ENCODE measurements at places on chromosomes 5 and 9. TPM values are rescaled to one million over a fixed set of nuclear protein-coding genes. Genes with fewer than 3 reads are reported as not detected.

GRCh38 chr5:111892949-111893348 lies 136.0 kb upstream of the NREP start:
- no peak for DNase-seq

DNA sequence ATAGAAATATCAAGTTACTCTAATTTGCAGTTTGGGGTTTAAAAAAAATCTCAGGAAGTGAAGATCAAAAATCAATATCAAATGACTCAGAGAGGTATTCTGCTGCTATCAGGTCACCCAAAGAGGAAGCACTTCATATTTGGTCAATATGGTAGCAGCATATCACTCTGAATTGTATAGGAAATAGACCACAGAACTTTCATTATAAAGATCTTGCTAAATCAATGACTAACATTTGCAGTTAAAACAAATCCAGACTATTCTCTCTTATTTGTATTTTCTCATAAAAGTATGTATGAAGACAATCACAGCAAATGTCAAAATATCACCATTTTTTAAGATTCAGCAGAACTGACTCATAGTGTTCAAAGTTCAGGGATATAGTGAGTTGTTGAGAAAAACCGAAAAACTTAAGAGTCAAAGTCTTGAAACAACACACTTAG lies 105.8 kb upstream of the PCSK1 start:
- no peak for DNase-seq

DNA sequence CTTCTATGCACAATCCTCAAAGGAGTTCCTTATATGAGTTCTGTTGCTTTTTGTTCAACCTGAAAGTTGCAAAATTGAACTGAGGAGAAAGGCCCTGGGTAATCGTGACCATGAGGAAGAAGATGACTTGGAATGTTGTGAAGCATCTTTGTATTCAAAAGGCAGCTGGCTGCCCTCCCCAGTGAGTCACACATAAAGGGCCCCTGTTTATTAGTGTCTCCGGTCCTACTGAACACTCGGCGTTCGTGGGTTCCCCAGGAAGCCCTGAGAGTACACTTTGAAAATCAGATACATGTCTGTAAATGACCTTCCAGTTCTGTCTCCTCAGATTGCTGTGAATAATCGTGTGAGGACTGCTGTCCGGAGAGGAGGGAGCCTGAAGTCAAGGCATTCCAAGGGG lies 73.6 kb downstream of the C9orf153 start:
- no peak for DNase-seq

GRCh38 chr5:31007672-31008071 lies 185.8 kb upstream of the CDH6 start:
- DNase-seq = no peak

DNA sequence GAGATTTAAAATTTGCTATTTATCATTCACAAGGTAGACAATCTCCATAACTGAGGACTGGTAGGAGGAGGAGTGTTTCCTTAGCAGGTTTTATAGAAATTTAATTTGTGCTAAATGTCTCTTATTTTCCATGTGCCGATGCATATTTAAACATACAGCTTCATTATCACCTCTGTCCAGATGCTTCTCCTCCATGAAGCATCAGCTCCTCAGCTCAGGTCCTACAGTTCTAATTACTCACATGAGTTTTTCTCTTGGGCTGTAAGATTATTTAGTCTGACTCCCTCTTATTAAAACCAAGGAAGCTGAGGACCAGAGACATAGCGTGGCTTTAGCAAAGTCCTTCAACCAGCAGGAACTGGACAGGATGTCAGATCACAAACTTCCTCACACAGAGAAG lies 300.2 kb upstream of the PANK3 start:
- DNase-seq = no peak

- no peak for DNase-seq
Measured at GRCh38 chr5:110242950-110243349, 483.5 kb downstream of the TMEM232 start.

DNA sequence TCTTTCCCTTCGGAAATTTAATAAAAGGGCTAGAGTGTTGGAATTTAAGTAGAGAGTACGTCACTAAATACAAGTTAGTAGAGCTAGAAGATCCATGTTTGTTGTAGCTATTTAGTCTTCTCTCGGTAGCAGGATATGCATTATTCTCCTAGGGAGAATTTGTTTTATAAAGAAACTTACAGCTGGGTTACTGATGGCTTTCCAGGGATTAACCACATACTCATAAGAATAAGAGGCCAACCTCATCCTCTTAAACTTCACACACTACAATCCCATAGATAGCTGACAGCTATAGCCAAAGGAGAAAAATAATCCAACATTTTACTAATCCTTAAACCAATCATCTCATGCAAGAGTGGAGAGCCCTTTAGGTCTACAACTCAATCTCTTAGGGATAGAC lies 43.0 kb downstream of the TLE1 start:
- DNase-seq = no peak

GRCh38 chr9:18936094-18936871 lies 96.7 kb downstream of the SAXO1 start:
- DNase-seq = no peak

DNA sequence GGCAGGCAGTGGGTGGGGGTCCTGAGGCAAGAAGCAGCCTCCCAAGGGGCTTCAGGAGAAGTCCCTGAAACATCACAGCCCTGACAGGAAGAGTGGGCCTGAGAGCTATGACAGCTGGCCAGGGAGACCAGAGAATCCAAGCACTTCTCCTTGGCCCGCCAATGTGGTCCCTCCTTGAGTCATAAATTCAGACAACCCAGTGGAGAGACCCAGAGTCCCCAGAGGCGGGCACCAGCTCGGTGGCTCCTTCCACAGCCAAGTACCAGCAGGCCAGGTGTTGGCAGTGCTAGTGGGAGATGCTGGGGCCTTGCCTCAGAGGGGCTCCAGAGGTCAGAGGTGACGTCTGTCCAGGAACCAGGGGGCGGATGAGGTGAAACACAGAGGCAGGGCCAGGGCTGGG lies 1.6 kb upstream of the DOK3 start:
- DNase-seq = no peak

- no peak for DNase-seq
Measured at GRCh38 chr9:33468797-33469621, 4.7 kb downstream of the NOL6 start.

DNA sequence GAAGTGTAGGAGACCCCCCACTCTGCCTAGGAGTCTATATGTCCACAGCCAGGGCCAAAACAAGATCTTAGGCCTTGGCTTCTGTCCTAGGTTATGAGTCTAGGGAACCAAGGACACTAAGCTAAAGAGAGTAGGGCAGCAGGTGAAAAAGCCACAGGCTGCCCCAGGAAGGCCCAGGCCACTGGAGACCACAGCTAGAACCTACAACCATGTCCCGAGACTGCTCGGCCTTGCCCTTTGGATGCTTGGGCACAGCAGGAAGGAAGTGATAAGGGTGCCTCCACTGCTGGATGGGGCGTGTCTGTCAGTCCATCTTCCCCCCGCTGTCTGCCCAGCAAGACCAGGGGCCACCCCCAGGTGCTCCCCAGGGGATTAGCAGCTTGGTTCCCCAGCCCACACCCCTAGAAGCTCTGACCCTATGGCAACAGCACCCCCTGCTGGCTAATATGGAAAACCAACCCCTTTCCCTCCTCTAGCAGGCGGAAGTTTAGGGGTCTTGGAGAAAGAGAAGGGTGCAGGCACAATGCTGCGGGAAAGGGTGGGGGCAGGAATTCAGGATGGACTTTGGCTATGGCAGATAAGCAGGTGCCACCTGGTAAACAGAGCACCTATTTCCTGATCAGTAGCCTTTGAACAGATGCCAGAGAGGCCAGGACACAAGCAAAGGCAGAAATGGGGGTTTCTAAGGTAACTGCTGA lies 10.5 kb upstream of the IRF1 start:
- DNase-seq = peak; percentile 94

DNA sequence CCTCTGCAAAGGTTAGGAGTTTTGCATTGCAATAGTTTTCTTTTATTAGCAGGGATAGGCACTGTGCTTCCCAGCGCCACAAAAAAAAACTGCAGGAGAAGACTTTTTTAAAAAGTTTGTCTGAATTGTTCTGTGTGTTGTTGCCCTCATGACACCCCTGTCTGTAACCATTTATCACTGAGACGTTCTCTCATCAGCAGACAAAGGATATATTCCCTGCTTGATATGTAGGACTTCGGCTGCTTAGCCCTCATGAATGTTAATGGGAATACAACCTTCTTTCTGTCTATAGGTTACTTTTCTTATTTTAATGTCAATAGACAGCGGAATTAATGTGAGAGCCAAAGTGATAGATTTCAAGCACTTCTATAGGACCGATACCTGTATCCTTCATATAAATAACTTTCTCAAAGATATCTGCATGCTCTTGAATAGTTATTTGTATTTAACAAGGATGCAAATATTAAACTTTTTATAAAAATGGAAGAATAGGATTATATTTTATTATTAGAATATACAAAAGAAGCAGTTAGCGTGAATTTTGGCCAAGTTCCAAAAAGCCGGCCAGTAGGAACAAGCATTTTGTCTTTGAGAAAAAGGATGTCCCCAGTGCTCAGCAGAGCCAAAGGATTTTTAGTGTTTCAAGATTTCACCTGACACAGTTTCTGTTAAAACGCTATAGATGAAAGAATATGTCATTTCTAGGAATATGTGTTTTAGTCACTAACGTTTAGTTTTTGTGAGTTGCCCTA lies 1.5 kb upstream of the LYSMD3 start:
- DNase-seq = no peak

GRCh38 chr9:78386773-78387172 lies 89.8 kb downstream of the PSAT1 start:
- DNase-seq = no peak

- no peak for DNase-seq
Measured at GRCh38 chr5:112616812-112617547, 120.7 kb upstream of the APC start.

DNA sequence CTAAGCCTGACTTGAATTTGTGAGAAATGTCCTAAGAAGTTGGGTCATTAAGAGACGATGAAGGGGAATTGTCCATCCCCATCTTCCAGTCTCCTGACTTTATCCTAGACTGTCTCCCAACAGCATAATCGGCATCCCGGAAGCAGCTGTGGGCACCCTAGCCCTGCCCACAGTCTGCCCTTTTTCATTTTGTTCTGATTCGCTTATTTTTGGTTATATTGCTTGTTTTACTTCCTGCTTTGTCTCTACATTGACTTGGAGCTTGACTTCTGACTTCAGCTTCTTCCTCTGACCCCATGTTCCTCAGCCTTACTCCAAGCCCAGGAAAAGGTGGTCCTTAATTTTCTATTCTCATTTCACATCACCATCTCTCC lies 41.8 kb downstream of the UGCG start:
- DNase-seq = no peak

DNA sequence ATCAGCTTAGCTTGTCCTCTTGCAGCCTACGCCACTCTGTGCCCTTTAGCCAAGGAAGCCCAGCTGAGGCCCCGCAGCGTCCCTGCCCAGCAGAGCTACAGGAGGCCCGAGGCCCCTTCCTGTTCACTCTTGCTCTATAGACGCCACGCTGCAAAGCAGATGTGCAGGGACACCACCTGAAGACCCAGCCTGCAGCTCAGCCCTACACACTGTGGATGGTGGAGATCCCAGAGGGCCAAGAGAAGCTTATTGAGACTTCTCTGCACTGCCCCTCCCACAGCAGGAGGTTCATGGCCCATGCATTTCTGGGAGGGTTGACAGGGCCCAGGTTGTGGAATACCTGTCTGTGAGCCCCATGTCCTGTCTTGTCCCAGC lies 33.6 kb downstream of the IRF1 start:
- DNase-seq = no peak

GRCh38 chr9:121943463-121943862 lies 149.6 kb downstream of the TTLL11 start:
- no peak for DNase-seq

- no peak for DNase-seq
Measured at GRCh38 chr5:131196331-131196730, 25.6 kb downstream of the LYRM7 start.

- peak; percentile 72 for DNase-seq
Measured at GRCh38 chr5:170104710-170105109, 987 bp upstream of the FOXI1 start.

GRCh38 chr9:136442265-136442664 lies 2.6 kb upstream of the INPP5E start:
- DNase-seq = no peak

GRCh38 chr9:100379862-100380261 lies 27.1 kb upstream of the TEX10 start:
- DNase-seq = no peak

- no peak for DNase-seq
Measured at GRCh38 chr5:110306650-110307049, 419.8 kb downstream of the TMEM232 start.

DNA sequence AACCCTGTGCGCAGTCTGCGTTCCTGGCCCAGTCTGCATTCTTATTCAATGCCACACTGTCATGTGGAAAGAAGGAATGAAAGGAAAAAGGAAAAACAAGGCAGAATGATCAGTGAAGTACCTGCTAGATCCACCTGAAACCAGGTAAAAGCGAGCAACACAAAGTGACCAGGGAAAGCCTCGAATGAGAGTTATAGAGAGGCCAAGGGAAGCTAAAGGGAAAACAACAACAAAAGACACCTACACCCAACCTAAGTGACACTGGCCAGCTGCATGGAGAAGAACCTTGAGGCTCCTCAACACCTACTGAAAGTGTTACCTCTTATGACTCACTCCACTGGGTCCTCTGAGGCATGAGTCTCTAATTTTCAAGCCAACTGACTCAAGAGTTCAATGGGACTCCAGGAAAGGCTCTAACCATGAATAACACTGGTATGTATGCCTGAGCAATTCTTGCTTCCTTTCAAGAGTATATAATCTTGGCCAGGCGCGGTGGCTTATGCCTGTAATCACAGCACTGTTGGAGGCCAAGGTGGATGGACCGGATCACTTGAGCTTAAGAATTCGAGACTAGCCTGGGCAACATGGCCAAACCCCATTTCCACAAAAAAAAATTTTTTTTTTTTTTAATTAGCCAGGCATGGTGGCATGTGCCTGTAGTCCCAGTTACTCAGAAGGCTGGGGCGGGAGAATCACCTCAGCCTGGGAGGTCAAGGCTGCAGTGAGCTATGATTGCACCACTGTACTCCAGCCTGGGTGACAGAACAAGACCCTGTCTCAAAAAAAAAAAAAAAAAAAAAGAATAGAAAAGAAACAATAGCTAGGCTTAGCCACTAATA lies 29.0 kb downstream of the MTMR12 start:
- no peak for DNase-seq

MYORG gene
- total RNA-seq = 4.4 TPM

CATSPER3 gene
- total RNA-seq = not detected

PRR7 gene
- total RNA-seq = 1.2 TPM

RGS3 gene
- 27.0 TPM for total RNA-seq

IL9 gene
- not detected for total RNA-seq

VCAN gene
- total RNA-seq = 71.2 TPM

MYOZ3 gene
- total RNA-seq = not detected

CKS2 gene
- 14.7 TPM for total RNA-seq

PRSS3 gene
- 7.6 TPM for total RNA-seq

ADAMTS13 gene
- 2.0 TPM for total RNA-seq

Data from vagina (tissue), 2 donors.